Dermis blood vessel endothelial cell (primary cell): ENCODE measurements at places on chromosomes 3 and 15. TPM values are rescaled to one million over a fixed set of nuclear protein-coding genes. Genes with fewer than 3 reads are reported as not detected.
A peak's percentile ranks its signal among the peaks of the same experiment; 100 is the strongest.

DNA sequence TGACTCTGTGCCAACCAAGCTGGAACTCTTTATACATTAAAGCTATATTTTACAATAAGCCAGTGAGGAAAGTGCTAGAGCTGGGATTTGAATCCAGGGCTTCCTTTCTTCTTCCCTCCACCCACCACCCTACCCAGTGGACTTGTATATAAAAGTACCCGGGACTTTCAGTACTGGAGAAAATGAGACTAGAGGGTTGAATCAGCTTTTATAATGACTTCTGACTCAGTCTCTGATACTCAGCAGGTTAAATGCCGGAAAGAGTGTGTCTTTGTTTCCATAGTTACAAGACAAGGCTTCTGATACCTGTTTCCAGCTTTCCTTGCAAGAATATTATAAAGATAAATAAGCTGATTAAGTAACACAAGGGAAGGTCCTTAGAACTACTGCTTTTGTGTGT is 80.9 kb downstream of the FRMD4B start:
- DNase-seq: peak; percentile 78

GRCh38 chr15:49225572-49226281 is 55.7 kb downstream of the GALK2 start:
- peak; percentile 59 for DNase-seq

Gene PIERCE2
- 0.79 and 0.85 TPM in 2 replicates for total RNA-seq

Gene TLR9
- total RNA-seq: under 0.01 TPM in 1 of 2 replicates, not detected in the other

GRCh38 chr15:22891426-22892210 is 53.2 kb downstream of the NIPA2 start:
- no peak for DNase-seq

DNA sequence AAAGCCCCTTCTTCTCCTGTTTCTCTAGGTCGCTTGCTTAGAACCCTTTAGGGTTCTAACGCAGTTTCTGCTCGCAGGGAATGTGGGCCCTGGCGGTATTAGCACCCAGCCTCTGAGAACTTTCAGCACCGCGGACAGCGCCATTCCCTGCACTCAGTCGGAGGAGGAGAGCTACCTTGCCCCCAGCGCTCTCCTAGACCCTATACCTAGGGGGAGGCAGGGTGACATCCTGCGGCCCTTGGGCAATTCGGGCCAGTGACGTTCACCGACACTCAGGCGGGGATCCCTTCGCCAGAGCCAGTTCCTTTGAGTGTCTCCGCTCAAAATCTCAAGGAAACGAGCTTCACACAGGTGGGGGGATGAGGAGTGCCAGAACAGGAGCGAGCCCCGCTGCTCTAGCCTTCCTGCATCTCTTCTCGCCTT is 1.3 kb downstream of the SLC7A14 start:
- peak; percentile 87 for DNase-seq
